BE2C (cell line): ENCODE measurements at places on chromosomes 2 and 18.

DNA sequence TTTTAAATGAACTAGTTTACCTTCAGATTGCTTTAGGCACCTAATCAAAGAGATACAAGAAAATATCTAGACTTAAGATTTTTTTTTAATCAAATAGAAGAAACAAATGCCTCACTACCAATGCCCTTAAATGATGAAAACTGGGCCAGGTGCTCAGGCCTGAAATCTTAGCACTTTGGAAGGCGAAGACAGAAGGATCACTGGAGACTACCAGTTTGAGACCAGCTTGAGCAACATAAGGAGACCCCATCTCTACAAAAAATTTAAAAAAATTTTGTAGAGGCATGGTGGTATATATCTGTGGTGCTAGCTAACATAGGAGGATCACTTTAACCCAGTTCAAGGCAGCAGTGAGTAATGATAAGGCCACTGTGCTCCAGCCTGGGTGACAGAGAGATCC is 675.1 kb downstream of the NRXN1 start:
- no peak for DNase-seq

DNA sequence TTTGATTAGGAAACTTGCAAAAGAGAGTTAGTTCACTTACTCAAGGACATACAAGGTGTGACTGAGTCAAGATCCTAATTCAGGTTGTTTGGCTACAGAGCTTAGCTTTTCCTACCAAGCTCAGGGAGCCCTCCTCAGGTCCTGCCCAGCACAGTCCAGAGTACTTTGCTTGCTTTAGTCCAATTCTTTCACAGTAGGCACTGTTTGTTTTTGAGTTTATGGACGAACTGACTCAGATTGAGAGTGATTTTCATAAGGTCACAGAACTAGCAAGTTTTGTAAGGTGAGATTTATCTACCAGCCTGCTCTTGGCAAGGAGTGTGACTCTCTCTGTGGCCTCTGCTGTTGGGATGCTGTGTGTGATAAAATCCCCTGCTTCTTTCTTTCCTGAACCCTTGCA is 310.5 kb downstream of the PTPRM start:
- DNase-seq: no peak

- no peak for DNase-seq
These were observed 84.0 kb downstream of the ACTR2 start for GRCh38 chr2:65311596-65311995.

GRCh38 chr2:96485751-96486651 is 19.2 kb downstream of the NEURL3 start:
- DNase-seq: no peak

- no peak for DNase-seq
These were observed 2.7 kb upstream of the ZC3H8 start for GRCh38 chr2:112257575-112257974.

GRCh38 chr2:204264621-204265140 is 280.6 kb upstream of the PARD3B start:
- no peak for DNase-seq

GRCh38 chr2:241896746-241897201 is 27.2 kb downstream of the RTP5 start:
- DNase-seq: no peak

DNA sequence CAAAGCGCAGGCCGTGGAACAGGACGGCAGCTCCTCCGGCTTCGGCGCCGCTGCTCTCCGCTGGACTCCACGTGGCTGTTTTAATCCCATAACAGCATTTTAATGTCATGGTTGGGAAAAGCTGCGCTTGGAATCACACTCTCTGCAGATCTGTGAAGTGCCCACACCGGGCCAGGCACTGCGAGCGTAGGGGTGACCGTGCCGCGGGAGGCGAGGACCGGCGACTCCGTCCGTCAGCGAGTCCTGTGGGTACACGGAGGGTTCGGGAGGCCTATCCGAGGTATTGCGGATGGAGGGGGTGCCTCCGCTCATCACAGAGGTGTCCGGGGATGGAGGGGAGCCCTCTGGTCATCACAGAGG is 198.0 kb upstream of the SALL3 start:
- no peak for DNase-seq

- peak; percentile 25 for DNase-seq
These were observed 89.1 kb upstream of the KLF7 start for GRCh38 chr2:207254591-207255464.

- DNase-seq: no peak
These were observed 16.1 kb downstream of the SUPT7L start for GRCh38 chr2:27647289-27647688.

DNA sequence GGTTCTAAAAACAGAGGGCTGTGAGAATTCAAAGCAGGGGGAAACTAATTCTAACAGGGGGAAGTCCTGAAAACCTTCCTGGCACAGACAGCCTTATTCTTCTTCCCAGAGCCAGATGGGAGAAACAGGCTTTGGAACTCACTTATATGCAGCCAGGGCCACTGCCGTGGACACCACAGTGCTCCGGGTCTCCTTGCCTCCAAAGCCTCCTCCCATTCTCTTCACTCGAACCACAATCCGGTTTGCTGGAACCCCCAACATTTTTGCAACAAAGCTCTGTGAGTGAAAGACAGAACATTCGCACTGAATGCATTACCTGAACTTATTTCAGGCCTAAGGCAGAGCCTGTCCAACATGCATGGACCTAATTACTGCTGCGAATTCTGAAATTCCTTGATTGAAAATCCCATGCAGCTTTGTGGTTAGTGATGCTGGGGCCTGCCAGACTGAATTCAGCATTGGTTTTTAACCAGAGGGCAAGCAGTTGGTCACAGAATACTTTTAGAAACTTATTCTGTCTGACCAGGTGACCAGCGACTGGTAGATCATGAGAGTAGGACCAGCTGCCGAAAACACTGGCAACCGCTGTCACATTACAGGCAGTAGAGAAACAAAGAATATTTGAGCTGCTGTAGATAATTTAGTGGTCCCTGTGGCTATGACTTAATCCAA is 48.6 kb downstream of the XDH start:
- no peak for DNase-seq

GRCh38 chr18:63063171-63063570 is 256.4 kb downstream of the BCL2 start:
- DNase-seq: no peak

- no peak for DNase-seq
These were observed 242.7 kb downstream of the DPP10 start for GRCh38 chr2:114685102-114685501.

DNA sequence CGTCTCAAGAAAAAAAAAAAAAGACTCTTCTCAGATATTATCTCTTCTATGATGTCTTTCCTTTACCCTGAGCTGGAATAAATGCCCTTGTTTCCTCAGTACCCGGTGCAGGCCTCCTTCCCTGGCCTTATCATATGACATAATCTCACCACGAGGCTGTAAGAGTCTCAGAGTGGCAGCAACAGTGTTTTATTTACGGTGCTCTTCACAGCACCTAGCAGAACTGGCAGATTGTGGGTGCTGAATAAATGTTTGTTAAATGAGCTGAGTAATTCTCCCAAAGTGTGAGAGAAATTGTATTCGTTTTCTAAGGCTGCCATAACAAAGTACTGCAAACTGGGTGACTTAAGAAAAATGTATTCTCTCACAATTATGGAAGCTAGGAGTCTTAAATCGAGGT is 82.8 kb upstream of the CD28 start:
- no peak for DNase-seq

DNA sequence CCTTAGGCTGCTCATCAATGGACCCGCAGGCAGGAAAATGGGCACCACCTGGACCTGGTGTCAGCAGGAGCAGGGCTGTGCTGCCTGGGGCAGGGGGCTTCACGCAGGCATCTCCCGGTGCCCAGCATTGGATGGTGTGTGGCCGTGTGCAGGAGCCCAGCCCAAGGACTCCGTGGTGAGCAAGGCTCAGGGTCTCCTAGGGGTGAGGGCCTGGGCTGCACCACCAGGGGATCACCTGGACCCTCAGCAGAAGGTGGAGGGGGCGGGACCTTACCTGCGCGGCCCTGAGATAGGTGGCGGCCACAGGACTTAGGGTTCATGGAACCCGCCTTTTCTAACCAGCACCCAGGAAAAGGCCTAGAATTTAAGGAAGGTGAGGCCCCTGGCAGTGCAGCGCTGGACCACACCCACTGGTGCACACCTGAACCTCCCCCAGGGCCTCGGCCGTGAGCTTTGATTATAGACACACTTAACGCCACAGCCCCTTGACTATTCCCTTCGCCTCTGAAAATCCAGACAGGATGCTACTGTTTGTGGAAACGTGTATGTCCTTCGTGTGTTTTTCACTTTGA is 89.0 kb downstream of the TMEM18 start:
- no peak for DNase-seq

GRCh38 chr2:231039821-231040364 is 2.6 kb downstream of the C2orf72 start:
- DNase-seq: no peak

DNA sequence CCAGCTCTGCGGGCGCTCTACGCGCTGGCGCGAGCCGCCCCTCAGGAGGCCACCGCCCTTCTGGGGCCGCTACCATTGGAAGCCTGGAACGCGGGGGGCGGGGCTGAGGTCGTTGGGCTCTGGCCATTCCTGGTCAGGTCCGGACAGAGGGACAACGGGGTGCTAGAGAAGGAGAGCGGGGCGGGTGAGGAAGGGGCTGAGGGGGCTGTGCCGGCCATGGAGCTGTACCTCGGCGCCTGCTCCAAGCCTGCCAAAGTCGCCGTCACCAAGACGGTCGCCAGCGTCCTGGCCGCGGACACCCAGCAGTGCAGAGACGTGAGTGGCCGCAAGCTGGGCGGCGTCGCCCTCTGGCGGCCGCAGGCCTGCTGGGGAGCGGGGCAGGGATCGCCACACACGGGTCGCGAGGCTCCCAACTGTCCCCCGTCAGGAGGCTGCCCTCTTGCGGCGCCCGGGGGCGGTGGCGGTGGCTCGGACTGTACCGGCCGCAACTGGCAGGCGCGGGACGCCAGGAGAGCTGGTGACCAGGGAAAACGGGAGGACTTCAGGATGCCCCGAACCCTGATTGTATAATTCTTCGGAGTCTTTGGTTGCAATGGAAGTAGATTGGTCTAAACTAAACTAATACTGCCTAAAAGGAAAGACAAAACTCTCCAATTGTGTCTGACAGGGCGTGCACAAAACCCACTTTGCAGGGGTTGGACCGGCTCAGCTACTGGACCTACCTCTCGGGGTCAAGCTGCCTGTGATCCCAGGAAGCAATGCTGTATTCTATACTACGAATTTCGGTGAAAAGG is at the start of gene FSIP2:
Gene FSIP2, plus strand, starts transcription at position 126 of the 794 bp plus-strand sequence. Its CDS starts 91 bp downstream, at position 217.
- DNase-seq: peak; percentile 3

DNA sequence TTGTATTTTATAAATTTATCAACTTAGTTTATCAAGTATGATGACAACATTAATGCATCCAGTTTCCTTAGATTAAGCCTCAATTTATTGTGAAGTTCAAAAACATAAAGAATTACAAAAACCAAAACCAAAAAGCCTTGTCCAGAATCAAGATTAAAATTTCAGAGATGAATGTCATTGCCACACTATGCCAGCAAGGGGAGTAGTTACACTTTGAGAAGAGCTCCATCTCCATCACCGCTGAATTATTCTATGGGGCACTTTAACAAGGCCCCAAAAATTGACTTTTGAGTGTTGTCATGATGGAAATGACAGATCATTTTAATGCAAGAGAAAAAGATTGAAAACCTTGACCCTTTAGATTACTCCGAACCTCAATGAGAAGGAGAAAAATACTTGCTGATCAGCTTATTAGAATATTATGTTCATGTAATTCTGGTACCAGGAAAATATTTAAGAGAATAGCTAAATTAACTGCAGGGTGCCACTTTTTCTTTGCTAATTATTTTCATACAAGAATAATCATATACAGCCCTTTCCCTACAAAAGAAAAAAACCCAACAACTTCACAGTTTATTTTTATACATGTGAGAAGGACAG is 152.5 kb upstream of the AQP4 start:
- no peak for DNase-seq

GRCh38 chr2:234914371-234915154 is 37.3 kb upstream of the SH3BP4 start:
- DNase-seq: no peak
